Activated CD8-positive, alpha-beta memory T cell treated with anti-CD3 and anti-CD28 coated beads for 1 hour (primary cell): ENCODE measurements at places on chromosomes 4 and X.

GRCh38 chrX:22122510-22122909 is 90.4 kb downstream of the PHEX start:
- no peak for DNase-seq

DNA sequence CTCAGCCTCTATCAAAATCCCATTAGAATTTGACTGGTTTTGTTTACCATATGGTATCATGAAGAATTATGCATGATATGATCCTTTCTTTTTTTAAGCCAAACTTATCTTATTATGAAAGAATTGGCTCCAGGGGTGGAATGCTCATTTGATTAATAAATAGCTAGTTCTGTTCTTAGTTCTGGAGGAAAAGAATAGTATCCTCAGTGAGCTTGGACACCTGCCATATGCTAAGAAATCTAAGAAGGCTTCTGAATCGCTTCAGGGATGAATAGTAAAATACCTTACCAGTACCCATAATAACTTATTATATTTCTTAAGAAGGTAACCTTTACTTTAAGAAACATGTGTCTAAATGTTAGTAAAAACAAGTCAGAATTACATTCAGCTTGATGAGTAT is 803.6 kb downstream of the ADGRL3 start:
- no peak for DNase-seq

- DNase-seq, result no peak
These were observed 406.2 kb downstream of the TLL1 start for GRCh38 chr4:166279261-166279660.

GRCh38 chr4:3657902-3658529 is 108.2 kb upstream of the ADRA2C start:
- DNase-seq, result no peak

DNA sequence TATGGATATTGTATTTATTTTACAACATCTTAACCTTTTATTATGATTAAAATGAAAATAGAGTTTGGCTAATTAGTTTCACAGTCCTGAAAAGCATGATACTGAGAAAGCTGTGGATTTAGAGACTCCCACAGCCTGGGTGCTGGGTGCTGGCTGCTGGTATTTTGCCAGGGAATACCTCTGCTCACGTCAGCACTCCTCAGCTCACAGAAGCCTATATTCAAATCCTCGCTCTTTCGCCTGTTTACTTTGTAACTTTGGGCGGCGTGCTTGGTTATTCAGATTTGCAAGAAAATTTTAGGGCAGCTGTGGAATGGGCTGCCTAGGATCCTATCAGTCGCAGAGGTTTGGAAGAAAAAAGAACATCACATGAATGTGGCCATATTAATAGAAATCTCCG is 261.8 kb downstream of the DCTD start:
- no peak for DNase-seq

DNA sequence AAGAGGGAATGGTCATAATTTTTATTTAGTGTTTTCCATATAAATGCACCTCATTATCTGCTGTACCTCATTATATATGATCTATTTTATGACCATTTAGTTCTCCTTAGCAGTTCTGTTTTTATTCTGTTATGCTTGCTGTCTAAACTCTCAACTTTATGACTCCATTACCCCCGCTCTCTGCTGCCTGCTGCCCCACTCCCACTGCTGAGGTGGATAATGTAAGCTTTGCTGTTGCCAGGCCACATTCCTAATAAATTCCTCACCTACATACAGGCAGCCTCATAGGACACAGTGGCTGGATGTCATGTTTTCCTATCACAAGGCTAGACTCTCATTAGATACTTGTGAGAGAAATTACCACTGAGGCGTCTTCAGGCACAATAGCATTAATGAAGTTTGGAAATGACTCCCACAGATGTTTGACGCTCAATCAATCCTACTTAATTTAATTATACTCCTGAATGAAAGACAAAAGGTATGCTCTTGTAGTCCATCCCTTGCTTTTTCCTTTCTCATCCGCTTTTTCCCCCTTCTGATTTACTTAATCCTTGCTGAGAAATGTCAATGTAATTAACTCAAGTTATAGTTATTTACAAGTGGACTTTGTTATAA is 497.5 kb upstream of the IGFBP7 start:
- no peak for DNase-seq
